GM12892 (cell line): ENCODE measurements at places on chromosomes 6 and 20.

GRCh38 chr20:8330785-8331695 is 199.0 kb downstream of the PLCB1 start:
- no peak for DNase-seq

- no peak for DNase-seq
Measured at GRCh38 chr6:30172681-30173080, 9.3 kb downstream of the TRIM15 start.

DNA sequence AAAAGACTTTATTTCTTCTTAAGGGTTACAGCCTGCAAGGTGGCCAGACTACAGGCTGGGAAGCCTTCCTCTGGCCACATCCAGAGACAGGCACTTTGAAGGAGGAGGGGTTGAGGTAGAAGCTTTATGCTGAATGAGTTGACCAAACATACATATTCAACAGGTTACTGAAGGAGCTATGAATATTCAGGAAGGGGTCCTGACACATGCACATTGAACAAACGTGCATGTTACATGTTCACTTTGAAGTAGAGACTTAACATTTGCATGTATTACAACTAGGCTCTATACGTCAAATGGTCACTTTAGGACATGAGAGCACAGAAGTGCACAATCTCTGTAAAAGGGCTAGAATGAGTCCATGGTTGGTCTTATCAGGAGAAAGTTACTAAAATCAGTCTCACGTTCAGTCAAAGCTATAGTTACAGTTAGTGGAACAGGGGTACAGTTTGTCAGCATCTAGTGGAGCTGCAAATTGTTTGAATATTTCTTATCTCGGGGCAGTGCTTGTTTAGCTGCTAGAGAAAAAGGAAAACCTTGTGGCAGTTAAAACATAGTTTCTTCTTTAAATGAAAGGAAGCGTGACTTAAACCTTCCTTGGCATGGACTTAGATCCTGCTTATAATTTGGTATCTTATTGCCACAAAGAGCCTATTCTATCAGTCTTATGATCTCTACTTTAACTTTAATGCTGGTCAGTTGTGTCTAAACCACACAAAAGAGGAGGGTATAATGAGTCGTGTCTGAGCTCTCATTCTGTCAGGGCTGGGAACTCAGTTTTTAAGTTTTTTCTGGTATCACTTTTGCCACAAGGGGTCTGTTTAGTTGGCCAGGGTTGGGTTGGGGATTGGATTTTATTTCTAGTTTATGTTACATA is 4.6 kb upstream of the ZSCAN9 start:
- no peak for DNase-seq

DNA sequence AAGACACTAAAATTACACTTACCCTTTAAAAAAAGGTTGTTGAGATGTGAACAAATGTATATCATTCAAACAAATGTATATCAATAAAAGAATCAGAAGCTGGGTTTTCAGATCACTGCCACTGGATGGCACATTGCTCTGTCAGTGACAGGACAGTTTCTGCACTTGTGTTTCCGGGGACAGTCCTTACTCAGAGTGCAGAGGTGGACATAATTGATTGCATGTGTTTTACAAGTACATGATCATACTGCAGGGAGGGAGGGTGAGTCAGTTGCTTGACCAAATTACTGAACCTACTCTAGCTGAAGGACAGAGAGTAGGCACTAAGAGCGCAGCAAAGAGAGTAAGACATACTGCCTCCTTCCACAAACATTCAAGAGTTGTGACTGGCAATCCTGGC is 302.3 kb downstream of the TENT5A start:
- DNase-seq, result no peak
